Epithelial cell of proximal tubule (primary cell): ENCODE measurements at places on chromosomes 5 and 9. TPM values are rescaled to one million over a fixed set of nuclear protein-coding genes. Genes with fewer than 3 reads are reported as not detected.

Gene CEP78
- total RNA-seq = 32.2 and 39.0 TPM in 2 replicates

DNA sequence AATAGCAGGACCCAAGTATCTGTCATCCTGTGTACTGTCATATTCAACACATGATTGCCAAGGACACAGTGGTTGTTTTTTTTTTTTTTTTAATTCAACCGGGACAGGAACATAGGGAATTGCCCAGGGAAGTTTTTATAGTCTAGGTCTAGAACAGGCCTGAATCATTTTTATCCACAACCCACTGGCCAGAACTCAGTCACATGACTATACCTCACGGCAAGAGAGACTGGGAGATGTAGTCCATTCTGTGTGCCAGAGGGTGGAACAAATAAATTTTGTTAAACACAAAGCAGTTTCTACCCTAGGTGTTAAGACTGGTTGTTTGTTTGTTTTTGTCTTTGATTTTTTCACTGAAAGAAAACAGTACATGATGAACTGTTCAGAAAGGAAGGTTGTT, 105.8 kb upstream of the SMARCA2 start:
- DNase-seq = no peak

- no peak for DNase-seq
Observed at GRCh38 chr9:118457171-118458000, 753.2 kb downstream of the TLR4 start.

Gene HTR1A
- not detected in 2 replicates for total RNA-seq

DNA sequence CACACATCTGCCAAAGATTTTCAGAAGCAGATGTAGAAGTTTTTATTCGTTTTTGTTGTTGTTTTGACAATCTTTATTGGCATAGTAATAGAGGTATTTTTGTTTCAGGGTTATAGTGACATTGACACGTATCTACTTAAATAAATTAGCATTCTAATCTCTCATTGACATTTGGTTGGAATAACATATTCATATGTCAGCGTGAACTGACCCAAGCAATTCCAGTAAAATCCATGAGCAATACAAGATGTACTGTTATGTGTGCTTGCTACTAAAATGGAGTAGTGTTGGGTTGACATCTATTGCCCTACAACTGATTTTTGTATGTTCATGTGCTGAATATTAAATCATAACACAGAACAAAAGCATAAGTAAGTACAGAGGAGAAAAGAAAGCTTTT, 284.4 kb upstream of the SMC2 start:
- DNase-seq = no peak

Gene PIP5K1B
- total RNA-seq = not detected in 2 replicates

Gene EPB41L4B
- 5.9 and 7.6 TPM in 2 replicates for total RNA-seq

GRCh38 chr5:174414315-174414710, 310.1 kb upstream of the MSX2 start:
- DNase-seq = no peak

GRCh38 chr5:174775081-174775480, 50.7 kb downstream of the MSX2 start:
- no peak for DNase-seq
